ENCODE measurements at places on chromosomes 3 and 15.
A peak's percentile ranks its signal among the peaks of the same experiment; 100 is the strongest.

DNA sequence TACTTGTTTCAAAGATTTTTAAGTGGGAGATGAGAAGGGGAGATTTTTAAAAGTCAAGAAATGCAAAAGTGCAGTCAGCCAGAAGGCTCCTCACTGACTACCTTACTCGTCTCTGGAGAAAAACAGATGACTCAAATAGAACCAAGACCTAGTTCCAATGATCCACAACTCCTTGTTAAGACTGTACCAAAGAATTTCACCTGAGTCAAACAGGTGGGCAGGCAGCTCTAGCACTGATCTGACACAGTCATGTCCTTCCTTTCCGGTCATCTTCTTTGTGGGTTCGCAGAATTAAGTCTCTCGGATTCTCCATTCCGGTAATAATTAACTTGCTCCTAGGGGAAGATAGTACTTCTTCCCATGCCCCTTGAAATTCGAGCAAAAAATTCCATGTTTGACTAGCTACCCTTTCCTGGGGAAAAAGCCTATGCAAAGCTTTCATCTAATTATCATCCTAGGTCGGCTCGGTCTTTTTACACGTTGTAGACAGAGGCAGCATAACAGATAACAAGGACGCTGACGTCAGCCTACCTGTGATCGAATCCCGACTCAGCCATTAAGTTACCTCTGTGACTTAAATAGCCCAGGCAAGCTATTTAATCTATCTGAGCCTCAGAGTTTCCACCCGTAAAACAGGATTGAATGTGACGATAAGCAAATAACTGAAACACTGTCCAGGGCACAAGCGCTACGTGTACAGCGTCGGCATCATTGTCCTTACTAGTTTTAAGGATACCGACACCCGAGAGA is 758 bp downstream of the SELENOK start:
- peak; percentile 38 for DNase-seq

DNA sequence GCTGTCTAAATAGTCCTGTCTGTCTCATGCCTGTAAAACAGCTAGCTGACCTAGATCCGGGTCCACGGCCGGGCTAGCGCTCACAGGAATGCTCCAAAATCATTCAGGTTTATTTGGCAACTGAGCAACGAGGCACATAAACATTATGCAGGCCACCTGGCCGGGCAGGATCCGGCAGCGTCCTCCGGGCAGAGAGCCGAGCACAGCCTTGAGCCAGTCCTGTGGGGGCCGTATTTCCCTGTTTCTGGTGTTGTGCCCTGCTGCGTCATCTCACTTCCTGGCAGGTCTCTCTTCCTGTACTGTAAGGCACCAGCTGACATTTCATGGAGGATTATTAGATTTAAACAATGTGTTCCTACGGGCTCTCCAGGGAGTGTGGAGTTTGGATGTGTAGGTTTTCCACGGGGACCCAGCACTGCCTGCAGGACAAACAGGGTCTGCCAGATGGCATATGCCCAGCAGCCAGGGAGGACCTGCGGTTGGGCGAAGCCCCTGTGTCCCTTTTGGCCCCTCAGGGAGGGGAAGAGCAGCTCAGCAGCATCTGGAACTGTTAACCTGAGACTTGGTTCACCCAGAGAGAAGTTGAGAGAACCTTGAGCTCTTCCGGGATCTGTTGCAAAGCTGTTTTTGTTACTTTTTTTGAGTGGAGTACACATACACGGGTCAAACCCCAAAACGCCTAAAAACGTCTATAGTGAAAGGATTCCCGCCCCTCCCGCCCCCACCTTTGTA is 16.6 kb upstream of the LRRK1 start:
- DNase-seq = no peak

DNA sequence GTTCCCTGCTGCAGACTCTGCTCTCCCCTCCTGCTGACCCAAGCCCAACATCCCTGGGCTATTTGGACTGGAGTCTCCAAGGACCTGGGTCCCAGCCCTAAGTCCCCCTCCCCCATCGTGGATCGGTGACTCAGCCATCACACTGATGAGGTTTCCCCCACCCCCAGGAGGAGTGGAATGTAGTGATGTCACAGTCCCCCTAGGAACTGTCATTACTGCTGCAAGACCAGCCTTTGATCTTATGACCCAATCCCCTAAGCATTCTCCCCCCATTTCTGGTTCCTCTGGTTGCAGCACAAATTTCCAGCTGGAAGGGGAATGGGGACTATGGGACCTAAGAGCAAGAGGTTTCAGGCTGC is 63.4 kb upstream of the CSPG4 start:
- DNase-seq = no peak

DNA sequence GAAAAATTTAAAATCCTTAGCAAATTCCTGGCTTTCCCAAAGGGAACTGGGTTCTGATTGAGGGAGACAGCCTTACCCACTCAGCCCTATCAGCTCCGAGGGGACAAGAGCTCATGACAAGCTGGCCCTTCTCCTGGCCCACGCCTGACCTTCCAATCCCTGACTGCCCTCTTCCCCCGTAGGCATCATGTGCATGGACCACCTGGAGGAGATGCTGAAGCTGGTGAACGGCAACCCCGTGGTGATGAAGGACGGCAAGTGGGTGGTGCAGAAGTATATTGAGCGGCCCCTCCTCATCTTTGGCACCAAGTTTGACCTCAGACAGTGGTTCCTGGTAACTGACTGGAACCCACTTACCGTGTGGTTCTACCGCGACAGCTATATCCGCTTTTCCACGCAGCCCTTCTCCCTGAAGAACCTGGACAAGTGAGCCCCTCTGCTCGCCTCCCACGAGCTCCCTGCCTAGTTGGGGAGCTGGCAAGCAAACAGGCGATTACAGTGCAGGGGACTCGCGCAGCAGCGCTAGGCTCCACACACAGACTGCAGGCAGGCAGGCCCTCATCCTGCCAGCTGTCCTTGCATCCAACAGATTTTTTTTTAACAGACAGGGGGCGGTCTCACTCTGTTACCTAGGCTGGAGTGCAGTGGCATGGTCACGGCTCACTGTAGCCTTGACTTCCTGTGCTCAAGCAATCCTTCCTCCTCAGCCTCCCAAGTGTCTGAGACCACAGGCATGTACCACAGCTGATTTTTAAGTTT is 16.8 kb downstream of the RPUSD3 start:
- DNase-seq = no peak

- DNase-seq = no peak
Measured at GRCh38 chr3:70518356-70518755, 205.9 kb upstream of the MDFIC2 start.
